ENCODE measurements at places on chromosomes 12 and 14.

- DNase-seq = no peak
Observed at GRCh38 chr12:38289396-38289795, 27.2 kb upstream of the ALG10B start.

- no peak for DNase-seq
Observed at GRCh38 chr12:131537267-131537958, 173.5 kb upstream of the SFSWAP start.

- no peak for DNase-seq
Observed at GRCh38 chr12:56989861-56990610, 16.3 kb downstream of the ZBTB39 start.

DNA sequence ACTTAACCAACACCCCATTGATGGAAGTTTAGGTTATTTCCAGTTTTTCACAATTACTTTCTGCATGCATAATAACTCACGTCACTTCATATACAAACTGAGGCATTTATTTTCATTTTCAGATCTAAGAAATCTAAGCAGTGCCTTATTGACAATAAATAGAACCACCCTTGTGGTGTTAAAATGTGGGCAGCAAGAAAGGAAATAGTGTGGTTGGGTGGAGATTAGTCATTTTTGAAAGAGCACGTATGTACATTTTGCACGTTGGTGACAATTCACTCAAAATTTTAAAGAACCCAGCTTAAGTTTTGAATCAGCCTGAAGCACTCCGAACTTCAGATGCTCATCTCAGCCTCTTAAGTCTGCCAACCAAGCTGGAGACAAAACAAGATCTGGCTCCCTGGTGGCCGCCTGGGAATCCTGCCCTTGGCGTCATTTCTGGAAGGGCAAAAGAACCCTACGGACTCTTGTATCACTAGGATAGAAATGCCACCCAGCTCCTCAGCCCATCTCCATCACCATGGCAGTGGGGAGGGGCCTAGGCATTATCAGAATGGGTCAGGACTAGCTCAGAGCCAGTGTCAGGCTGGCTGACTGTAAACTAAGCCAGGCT is 89.5 kb upstream of the BCL2L14 start:
- DNase-seq = no peak

DNA sequence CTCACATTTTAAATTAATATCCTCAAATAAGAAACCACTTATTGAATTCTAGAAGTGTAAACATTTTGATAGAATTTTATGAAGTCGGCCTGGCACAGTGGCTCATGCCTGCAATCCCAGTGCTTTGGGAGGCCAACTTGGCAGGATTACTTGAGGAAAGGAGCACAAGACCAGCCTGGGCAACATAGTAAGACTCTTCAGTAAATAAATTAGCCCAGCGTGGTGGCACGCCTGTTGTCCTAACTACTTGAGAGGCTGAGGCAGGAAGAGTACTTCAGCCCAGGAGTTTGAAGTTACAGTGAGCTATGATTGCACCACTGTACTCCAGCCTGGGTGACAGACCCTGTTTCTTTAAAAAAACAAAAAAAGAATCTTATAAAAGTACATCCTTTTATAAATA is 8.9 kb upstream of the ZNF410 start:
- no peak for DNase-seq

GRCh38 chr12:113228394-113229028 is 7.2 kb downstream of the TPCN1 start:
- DNase-seq = no peak

- DNase-seq = no peak
Observed at GRCh38 chr12:96441816-96442215, 41.6 kb upstream of the CDK17 start.

- DNase-seq = no peak
Observed at GRCh38 chr14:46063872-46064271, 587.7 kb downstream of the RPL10L start.

GRCh38 chr14:20632831-20633691 is 8.4 kb downstream of the OR6S1 start:
- peak; percentile 44 for DNase-seq

DNA sequence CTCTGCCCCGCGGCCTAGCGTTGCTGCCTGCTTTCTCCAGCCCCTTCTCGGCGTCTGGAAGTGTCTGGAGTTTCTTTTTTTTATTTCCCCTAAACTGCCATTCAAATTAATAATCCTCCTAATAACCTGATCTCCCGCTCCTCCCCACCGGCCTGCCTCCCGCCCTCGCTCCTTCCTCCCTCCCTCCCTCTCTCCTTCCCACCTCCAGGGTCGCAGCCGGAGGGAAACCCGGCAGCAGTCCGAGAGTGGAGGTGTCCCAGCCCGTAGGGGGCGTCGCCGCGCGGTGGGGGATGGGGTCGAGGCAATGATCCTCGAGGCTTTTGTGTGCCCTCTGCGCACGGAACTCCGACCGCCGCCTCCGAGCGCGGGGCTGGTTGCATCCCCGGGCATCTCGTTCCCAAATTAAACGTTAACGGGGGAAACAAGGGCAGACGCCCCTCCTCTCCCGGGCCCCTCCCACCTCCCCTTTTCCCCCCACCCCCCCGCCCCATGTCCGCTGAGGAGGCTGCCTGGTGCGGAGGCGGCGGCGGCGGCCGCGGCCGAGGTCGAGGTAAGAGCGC is 1.0 kb upstream of the SOCS2 start:
- DNase-seq = no peak

GRCh38 chr14:55706893-55707292 is 126.9 kb downstream of the KTN1 start:
- DNase-seq = no peak

- no peak for DNase-seq
Observed at GRCh38 chr12:71469258-71469750, 29.7 kb downstream of the LGR5 start.

- DNase-seq = no peak
Observed at GRCh38 chr12:124759841-124760503, 103.7 kb downstream of the SCARB1 start.
